ENCODE measurements at places on chromosomes 5 and 9. TPM values are rescaled to one million over a fixed set of nuclear protein-coding genes. Genes with fewer than 3 reads are reported as not detected.

DNA sequence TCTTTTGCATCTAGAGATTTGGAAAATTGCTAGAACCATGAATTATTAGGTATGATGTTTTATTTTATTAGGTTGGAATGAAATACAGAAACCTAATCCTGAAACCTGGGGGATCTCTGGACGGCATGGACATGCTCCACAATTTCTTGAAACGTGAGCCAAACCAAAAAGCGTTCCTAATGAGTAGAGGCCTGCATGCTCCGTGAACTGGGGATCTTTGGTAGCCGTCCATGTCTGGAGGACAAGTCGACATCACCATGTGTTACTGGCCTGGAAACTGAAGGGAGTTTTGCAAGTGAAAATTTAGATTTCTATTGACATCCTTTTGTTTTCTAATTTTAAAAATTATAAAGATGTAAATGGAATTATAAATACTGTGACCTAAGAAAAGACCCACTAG is 100.7 kb downstream of the NLN start:
- DNase-seq, result no peak

DNA sequence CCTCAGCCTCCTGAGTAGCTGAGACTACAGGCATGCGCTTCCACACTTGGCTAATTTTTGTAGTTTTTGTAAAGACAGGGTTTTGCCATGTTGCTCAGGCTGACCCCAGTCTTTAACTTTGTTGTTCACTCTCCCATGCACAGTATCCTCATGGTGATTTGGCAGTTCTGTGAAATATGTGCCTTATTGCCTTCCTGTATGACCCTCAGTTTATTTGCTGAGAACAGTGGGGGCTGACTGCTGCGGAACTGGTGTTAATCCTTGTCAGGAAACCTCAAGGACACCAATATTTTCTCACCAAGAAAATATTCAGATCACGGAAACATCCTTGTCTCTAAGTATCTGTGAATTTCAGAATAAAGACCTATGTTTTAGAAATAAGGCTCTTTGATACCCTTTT is 287.8 kb downstream of the ARRDC3 start:
- DNase-seq, result no peak

- peak; percentile 72 for DNase-seq
Observed at GRCh38 chr9:92963831-92964606, 16.7 kb downstream of the FGD3 start.

DNA sequence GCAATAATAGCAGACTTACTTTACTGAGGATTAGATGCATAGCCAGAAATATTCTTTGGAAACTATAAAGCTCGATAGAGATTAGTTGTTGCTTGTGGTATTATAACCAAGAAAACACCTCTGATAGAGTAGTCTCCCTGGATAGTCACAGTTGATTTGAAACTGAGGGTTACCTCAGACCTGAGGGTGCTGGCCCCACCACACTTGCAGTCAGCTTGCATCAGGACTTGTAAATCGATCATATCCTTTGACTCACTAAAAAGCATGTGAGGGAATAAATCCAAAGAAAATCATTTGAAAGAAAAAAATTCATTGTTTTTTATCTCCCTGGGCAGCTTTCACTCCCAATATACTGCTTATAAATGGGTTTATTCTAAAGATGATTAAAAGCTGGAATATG is 39.4 kb downstream of the GALNT12 start:
- no peak for DNase-seq

DNA sequence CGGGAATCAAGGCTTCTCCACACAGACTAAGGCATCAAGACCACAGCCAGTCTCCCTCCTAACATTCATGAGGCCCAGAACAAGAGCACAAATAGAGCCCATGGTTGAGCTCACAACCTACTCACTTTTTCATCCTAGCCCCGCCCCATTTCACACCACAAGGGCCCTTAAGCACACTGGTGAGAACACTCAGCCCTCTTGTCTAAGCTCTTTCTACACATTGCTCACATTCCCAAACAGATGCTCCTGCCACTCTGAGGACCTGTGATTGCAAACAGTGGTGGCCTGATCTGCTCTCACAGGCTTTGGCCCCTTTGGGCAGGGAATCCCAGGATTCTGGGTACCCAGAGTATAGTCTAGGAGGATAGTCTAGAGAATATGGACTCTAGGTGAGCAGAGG is 54.0 kb downstream of the FEM1C start:
- DNase-seq, result no peak

DNA sequence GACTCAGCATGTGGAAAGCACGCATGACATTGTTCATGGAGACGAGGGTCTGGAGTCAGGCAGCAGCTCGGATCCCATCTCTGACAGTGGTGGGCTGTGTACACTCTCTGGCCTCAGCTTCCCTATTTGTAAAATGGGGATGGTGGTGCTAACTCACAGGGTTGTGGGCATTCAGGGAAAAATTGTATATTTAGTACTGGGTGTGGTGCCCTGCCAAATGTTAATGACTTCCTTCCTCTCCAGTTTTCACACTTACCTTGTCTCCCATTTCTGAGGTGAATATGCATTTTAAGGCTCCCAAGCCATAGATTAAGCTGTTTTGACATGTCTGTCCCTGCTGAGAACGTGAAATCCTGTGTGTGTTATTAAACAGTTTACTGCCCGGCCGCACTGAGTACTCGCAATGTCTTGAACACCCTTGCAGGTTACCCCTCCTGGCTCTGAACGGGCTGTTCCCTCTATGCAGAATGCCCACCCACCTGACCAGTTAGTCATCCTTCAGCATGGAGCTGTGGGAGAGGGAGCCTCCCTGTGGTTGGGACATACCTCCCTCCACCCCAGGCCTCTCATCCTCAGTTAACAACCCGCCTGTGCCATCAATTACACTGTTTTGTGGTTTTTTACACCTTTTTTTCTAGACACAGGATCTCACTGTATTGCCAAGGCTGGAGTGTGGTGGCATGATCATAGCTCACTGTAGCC is 25.8 kb downstream of the TJP2 start:
- DNase-seq, result no peak

DNA sequence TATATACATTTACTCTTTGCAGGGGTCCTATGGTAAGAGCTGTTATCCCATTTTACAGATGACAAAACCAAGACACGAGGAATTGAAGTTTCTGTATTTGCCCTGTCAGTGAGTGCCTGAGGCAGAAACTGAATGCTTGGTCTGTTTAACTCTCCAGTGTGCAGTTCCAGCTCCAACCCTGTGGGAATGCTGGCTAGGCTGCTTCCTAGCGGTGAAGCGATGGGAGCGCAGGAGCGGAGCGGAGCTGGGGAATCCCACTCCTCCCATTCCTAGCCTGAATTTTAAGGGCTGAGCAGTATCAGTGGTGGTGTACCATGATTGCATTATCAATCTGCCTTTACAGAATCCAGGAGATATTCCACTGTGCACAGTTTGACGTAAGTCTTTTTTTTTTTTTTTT is 202.3 kb downstream of the LRRC70 start:
- DNase-seq, result no peak

GRCh38 chr5:33513462-33514185 is 72.9 kb downstream of the TARS1 start:
- DNase-seq, result no peak

DNA sequence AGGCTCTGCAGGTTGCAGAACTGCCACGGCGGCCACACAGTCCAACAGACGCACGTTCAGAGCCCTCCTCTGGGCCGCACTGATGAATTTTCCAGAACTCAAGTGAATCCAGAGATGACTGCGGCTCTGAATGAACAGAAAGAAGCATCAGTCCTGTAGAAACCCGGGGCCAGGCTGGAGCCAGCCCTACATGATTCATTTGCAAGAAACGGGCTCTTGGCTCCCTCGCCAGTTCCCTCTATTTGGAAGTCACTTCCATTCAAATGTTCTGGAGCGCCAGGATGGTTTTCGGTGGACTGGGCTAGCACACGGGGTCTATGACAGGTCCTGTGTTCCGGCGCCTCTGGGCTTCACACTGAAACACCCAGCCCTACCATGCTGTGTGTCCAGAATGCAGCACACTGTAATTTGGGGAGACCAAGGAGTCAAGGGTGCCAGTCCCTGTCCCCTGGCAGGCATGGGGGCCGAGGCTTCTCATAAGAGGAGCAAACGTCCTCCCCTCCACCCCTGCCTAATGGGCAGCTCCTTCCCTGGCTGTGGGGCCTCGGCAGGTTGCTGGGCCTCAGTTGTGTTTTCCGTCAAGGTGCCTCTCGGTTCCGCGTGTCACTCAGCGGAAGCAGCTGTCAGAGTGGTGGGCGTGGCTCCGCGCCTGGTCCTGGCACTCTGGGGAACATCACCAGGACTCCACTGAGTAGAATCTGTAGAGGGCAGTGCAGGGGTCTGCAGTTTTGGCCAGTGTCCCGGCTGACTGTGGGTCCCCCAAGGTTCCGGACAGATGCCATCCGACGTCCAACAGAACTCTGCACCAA is 18.1 kb upstream of the COL5A1 start:
- DNase-seq, result no peak

DNA sequence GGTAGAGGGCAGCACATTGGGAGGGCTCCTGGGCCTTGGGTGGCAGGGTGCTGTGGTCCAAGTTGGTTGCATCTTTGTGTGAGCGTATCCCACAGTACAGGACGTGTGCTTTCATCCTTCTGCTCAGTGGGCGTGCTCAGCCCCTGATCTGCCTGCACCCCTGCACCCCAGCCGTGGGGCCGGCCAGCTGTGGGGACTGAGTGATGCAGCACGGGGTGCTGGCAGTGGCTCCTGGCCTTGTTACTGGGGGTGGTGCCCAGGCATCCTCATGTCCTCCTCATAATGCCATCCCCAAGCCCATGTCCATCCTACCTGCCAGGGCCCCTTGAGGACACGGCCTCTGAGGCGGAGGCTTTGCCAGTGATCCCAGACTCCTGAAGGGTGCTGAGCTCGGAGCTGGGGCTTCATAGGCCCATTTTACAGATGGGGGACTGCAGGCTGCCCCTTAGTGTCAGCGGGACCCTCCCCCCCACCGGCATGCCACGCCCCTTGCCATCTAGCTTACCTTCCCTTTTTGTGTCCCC is 100.7 kb downstream of the PHF2 start:
- DNase-seq, result no peak

The SLC1A1 gene
- 0.10 TPM for total RNA-seq

The BARHL1 gene
- not detected for total RNA-seq

The RPL7A gene
- 3,195 TPM for total RNA-seq

The PKD2L2 gene
- total RNA-seq, result not detected

The GHR gene
- total RNA-seq, result not detected

The GGTA1 gene
- not detected for total RNA-seq
